ENCODE measurements at places on chromosomes 4 and X. TPM values are rescaled to one million over a fixed set of nuclear protein-coding genes. Genes with fewer than 3 reads are reported as not detected.

The STBD1 gene
- total RNA-seq = 10.3 TPM

DNA sequence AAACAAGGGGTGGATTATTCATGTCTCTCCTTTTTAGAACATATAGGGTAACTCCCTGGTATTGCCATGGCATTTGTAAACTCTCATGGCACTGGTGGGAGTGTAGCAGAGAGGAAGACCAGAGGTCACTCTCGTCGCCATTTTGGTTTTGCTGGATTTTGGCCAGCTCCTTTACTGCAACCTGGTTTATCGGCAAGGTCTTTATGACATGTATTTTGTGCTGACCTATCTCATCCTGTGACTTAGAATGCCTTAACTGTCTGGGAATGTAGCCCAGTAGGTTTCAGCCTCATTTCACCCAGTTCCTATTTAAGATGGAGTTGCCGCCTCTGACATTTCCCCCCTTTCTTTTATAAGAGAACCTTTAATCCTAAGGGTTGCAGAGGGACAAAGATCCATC is 45.8 kb downstream of the MGST2 start:
- no peaks in the 10 kb centered on the region for H3K27me3 ChIP-seq
- DNase-seq = no peak
- H3K36me3 ChIP-seq = peaks cover 8% of the 10 kb centered on the region

DNA sequence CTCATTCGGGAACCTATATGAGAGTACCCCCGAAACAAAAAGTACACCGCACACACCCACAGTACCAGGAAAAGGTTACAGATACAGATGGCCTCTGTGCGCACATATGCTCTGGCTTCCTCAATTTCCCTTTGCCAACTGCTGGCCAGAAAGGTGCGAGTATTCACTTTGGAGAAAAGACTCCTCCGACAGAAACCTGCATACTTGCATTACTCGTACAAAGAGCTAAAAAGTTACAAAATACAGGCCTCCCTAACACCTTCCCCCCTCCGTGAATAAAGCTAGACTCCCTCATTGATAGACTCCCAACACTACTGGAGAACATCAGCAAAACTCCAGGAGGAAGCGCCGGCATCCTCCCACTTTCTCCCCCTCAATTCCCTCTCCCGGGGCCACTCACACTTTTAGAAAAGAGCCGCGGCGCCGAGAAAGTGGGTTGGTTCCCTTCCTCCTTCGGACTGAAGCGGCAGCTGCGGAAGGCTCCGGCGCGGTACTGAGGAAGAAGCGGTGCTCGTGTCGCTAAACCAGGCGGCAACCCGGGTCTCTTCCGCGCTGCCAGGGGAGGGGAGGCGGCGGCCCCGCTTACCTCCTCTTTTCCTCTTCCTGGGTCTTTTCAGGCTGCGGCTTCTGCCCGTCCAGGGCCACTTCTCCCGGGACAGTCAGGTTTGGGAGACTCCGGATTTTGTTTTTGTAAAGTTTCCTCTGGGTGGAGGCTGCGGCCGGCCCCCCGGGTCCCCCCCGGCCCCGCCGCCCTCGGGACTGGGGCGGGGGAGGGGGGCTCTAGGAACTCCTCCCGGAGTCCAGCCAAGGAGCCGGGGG is 1.1 kb downstream of the FBXW7 start:
- peak; percentile 60 for DNase-seq
- no peaks in the 10 kb centered on the region for H3K36me3 ChIP-seq
- H3K27me3 ChIP-seq = no peaks in the 10 kb centered on the region
- H3K4me1 ChIP-seq = peaks cover 36% of the 10 kb centered on the region

DNA sequence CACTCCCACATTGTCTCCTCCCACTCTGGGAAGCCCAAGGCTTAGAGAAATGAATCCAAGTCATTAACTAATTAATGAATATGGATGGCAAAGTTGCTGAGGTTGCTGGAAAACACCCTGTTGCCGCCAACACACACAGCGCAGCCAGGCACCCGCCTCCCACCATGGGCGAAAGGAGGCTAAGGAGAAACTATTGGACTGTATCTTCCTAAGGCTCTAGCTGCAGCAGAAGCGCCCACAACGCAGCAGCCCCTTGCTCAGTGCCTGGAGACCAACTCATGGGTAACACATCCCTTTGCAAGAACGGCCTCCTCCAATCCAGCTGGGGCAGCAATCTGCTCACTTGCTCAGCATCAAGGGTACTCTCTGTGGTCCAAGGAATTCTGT is 34.2 kb downstream of the TSC22D3 start:
- H3K36me3 ChIP-seq = no peaks in the 10 kb centered on the region
- peak overlapping the region; percentile 85 for H3K27ac ChIP-seq
- DNase-seq = no peak
- no peak overlapping the region for H3K4me3 ChIP-seq

- no peaks in the 10 kb centered on the region for H3K4me1 ChIP-seq
- no peaks in the 10 kb centered on the region for H3K27me3 ChIP-seq
- DNase-seq = no peak
- no peak overlapping the region for H3K27ac ChIP-seq
- H3K4me3 ChIP-seq = no peak overlapping the region
- H3K36me3 ChIP-seq = no peaks in the 10 kb centered on the region
Measured at GRCh38 chr4:126558596-126558995, 1074.2 kb upstream of the INTU start.

DNA sequence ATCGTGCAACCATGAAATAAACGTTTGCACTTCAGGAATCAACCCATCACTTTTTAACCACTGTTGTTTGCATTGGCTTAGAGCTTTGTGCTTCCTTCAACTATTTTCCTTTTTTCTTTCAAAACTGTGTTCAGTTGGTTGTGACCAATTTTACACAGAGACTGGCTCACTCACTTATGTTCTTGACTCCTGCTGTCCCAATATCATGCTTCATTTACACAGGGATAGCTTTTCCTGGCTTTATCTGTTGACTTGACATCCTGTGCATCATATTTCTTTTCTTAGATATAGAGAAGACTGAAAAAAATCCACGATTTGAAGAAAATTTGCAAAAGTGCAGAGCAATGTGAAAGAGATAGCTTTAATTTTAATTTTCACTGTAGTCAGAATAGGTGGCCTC is 38.8 kb downstream of the REPS2 start:
- DNase-seq = no peak
- no peaks in the 10 kb centered on the region for H3K36me3 ChIP-seq

GRCh38 chr4:137129441-137129840 is 402.9 kb downstream of the PCDH18 start:
- peaks cover 2% of the 10 kb centered on the region for H3K27me3 ChIP-seq
- H3K4me3 ChIP-seq = no peak overlapping the region
- no peak overlapping the region for H3K27ac ChIP-seq
- DNase-seq = no peak
- H3K4me1 ChIP-seq = no peaks in the 10 kb centered on the region

DNA sequence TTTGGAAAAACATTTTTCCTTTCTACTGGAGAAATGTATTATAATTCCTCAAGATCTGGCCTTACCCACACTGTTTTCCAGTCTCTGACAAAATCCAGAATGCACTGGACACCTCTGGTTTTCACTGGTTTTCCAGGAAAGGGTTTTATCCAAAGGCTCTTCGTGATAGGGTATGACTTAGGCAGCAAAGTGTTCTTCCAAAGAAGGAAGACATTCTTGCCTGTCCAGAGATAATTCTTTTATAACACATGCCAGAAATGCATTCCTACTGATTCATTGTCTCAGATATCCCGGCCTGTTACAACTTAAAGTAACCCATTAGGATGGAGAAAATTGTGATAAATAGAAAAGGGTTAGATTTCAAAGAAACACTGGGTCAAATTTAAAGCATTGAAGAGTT is 2343.1 kb downstream of the PCDH7 start:
- peaks cover 13% of the 10 kb centered on the region for H3K4me1 ChIP-seq
- no peak overlapping the region for H3K27ac ChIP-seq
- H3K4me3 ChIP-seq = no peak overlapping the region
- no peaks in the 10 kb centered on the region for H3K36me3 ChIP-seq
